ENCODE measurements at places on chromosomes 16 and 17.

DNA sequence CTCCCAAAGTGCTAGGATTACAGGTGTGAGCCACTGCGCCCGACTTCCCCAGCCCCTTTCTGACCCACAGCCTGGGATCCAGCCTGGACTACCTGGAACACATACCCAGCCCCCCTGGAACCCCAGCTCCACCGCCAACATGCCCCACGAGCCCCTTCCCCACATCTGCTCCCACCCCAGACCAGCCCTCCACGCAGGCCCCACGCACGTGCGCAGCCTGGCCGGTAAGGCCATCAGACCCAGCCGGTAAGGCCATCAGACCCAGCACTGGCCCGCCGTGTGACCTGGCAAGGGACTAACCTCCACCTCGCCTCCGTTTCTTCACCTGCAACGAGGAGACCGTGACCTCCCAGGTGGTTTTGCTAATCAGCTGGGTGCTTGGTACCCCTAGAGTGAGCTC lies 46.5 kb downstream of the RPH3AL start:
- DNase-seq: no peak

DNA sequence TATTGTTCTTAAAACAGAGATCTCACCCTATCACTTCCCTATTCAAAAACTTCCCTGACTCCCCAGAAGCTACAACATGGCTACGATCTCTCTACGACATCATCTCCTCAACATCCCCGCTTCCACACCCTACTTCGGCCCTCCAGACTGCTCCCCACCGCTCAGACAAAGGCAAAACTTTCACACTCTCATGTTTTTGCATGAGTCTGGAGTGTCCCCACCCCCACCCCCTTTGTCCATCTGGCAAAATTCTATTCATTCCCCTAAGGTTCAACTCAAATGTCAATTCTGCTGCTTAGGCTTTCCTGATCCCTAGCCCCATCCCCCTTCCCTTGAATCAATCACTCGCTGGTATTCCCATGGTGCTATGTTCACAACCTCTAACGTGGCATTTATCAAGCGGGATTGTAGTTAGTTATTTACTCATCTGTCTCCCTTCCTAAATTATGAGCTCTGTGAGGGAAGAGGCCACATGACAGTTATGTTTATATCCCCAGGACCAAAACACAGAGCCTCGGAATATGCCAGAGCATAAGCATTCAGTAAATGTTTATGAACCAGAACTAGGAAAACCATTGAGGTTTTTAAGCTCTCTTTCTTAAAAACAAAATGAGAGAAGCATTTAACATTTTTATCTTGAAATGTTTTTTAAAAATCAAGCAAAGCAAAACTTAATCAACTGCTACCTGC lies 55.9 kb downstream of the STX8 start:
- no peak for DNase-seq

- DNase-seq: no peak
Observed at GRCh38 chr16:2977440-2977839, 2.8 kb downstream of the PKMYT1 start.

DNA sequence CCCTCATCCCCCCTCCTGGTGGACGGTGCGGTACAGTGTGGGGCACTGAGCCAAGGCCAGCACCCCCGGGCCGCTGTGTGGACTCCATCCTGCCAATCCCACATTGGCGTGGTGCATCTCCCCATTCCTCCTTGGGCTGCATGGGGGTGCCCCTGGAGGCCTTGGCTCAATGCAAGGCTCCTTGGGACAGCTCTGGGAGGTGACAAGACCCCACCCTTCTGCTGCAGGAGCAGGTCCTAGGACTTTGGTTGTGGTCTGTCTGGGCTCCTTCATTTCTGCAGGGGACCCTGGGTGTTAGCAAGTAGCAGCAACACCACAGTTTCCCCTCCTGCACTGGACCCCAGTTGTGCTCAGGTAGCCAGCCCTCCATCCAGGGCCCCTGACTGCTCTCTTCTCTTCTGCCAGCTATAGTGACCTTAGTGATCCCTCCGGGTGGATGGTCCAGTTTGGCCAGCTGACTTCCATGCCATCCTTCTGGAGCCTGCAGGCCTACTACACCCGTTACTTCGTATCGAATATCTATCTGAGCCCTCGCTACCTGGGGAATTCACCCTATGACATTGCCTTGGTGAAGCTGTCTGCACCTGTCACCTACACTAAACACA lies 1.3 kb downstream of the PRSS21 start:
- DNase-seq: no peak

- no peak for DNase-seq
Observed at GRCh38 chr16:81520151-81520470, 75.5 kb downstream of the CMIP start.

DNA sequence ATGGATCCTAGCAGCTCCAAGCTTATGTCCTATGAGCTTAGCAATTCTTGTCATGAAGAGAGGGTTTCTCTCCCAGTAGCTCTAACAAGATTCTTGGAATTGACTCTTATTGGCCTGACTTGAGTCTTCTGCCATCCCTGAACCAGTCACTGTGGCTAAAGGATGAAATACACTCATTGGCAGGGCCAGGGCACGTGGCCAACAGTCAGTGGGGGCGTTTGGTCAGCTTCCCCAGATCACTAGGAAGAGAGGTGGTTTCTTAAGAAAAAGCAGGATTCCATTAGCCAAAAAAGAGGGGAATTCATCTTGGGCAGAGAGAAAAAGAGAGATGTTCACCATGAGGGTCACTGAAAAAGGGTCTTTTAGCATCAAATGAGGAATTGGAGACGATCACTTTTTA lies 363.2 kb downstream of the SNX29 start:
- no peak for DNase-seq

GRCh38 chr16:5526826-5527225 lies 429.2 kb upstream of the EEF2KMT start:
- DNase-seq: no peak

DNA sequence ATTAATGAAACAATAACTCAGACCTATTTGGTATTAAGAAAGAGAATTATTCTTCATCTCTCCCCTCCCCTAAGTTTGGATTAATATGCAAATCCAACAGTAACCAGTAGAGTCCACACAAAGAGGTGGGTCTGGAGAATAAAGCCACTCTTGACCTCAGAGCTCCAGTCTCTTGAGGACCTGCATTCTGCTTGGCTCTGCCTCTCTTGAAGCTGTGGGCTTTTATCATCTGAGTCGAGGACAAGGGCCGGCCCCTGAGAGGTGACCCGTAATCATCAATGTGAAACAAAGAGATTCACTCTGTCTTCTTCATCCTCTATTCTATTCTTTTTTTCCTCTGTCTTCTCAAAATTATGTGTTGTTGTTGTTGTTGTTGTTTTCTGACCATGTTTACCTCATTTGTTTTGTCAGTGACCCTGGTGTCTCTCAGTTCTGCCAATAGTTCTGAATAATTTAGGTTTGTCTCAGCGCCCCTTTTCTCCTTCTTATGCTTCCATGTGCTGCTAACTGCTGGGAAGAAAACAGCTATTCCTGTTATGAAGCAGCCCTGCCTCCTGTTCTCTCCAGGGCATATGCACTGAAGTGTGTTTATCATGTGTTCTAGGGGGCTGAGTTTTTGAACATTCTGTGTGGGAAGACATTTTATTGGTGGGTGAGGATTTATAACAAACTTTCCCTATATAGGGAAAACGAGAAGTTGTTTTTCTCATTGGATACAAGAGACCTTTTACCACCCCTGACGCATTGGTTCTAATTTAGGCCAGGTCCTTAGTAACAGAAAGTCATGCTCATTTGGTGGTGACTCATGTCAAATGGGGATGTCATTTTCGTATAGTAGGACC lies 135.8 kb downstream of the TRIM37 start:
- no peak for DNase-seq

- no peak for DNase-seq
Observed at GRCh38 chr16:87684106-87684677, 81.6 kb downstream of the KLHDC4 start.

DNA sequence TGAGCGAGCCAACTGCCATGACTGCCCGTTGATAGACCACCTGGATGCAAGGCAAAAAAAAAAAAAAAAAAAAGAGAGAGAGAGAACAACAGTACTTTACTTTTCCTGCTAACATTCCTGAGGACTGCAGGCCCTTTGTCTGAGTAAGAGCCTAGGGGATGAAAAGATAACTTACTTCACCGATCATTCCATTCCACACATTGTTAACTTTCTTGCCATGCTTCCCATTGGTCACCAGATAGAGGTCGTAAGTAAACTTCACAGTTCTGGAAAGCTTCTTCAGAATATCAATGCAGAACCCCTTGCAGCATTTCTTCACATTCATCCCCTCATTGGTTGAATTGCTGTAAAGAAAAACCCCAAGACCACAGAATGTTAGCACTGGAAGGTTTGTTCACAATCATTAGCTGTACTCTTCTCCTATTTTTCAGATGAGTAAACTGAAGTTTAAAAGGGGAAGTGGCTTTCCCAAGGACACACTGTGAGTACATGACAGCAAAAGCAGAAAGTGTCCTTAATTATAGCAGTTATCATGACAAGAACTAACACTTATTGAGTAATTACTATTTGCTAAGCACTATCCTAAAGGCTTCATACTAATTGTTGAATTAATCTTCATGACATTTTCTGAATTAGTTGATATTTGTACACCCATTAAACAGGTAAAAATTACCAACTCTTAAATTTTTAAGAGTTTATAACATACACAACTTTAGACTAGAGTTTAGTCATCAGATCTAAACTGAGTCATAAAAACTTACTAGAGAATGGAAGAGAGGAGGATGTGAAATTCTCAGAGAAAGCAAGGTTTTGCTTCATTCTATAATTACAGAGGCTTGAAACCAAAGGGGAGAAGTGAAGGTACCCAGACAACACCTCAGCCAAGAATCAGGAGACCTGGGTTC lies 341.2 kb downstream of the GRIN2A start:
- DNase-seq: no peak

GRCh38 chr17:80130992-80131391 lies 15.9 kb downstream of the EIF4A3 start:
- DNase-seq: no peak

- peak; percentile 88 for DNase-seq
Observed at GRCh38 chr17:83083368-83084201, 4.2 kb downstream of the METRNL start.

- DNase-seq: no peak
Observed at GRCh38 chr16:84663433-84664101, 15.3 kb downstream of the KLHL36 start.

DNA sequence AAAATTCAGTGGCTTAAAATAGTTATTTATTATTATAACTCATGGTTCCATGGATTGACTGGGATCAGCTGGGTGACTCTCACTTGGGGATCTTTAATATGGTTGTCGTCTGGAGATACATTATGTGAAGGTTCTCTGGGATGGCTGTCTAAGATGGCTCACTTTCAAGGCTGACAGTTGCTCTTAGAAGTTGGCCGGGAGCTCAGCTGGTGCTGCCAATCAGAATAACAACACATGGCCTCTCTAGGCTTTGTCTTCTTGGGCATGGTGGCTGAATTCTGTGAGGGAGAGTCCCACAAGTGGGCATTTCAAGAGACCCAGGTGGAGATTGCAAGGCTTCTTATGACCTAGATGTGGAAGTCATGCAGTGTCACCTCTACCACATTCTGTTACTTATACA lies 269.7 kb downstream of the CA10 start:
- no peak for DNase-seq
